Effector memory CD4-positive, alpha-beta T cell (primary cell): ENCODE measurements at places on chromosomes 12 and 14.

DNA sequence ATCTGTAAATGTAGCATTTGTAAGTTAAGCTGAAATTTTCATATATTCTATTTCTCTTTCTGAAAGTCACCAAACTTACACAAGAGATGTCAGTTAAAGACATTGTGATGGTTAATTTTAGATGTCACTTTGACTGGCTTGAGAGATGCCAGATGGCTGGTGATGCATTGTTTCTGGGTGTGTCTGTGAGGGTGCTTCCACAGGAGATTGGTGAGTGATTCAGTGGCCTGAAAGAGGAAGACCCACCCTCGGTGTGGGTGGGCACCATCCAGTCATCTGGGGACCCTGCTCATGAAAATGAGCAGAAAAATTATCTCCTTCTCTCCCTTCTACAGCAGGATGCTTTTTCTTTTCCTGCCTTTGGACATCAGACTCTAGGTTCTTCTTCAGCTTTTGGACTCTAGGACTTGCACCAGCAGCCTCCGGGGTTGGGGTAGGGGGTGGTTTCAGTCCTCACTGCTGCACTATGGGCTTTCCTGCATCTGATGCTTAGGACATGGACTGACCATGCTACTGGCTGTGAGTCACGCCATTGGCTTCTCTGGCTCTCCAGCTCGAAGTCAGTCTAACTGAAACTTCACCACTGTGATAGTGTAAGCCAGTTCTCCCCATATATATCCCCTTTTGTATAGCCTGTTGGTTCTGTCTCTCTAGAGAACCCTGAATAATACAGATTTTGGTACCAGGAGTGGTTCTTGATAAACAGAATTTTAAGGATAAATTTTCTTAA is 20.9 kb downstream of the PDE6H start:
- peaks cover 10% of the 10 kb centered on the region for H3K4me1 ChIP-seq

GRCh38 chr14:77660754-77661153 is 44.3 kb upstream of the SPTLC2 start:
- no peak overlapping the region for H3K27ac ChIP-seq
- H3K4me3 ChIP-seq, result no peak overlapping the region
- DNase-seq, result no peak
- H3K4me1 ChIP-seq, result no peaks in the 10 kb centered on the region
- H3K36me3 ChIP-seq, result no peaks in the 10 kb centered on the region
- H3K27me3 ChIP-seq, result no peaks in the 10 kb centered on the region

GRCh38 chr12:72511906-72512305 is 239.7 kb downstream of the TRHDE start:
- H3K4me1 ChIP-seq, result no peaks in the 10 kb centered on the region
- H3K36me3 ChIP-seq, result no peaks in the 10 kb centered on the region
- H3K27ac ChIP-seq, result no peak overlapping the region
- DNase-seq, result no peak
- no peak overlapping the region for H3K4me3 ChIP-seq
- H3K27me3 ChIP-seq, result no peaks in the 10 kb centered on the region

GRCh38 chr12:50618864-50619609 is 114.3 kb downstream of the DIP2B start:
- DNase-seq, result no peak
- no peaks in the 10 kb centered on the region for H3K36me3 ChIP-seq
- no peak overlapping the region for H3K27ac ChIP-seq
- no peaks in the 10 kb centered on the region for H3K27me3 ChIP-seq
- H3K4me3 ChIP-seq, result no peak overlapping the region

GRCh38 chr14:33929799-33930408 is 21.0 kb downstream of the EGLN3 start:
- H3K4me3 ChIP-seq, result no peak overlapping the region
- H3K27me3 ChIP-seq, result no peaks in the 10 kb centered on the region
- H3K36me3 ChIP-seq, result no peaks in the 10 kb centered on the region
- H3K4me1 ChIP-seq, result no peaks in the 10 kb centered on the region
- no peak for DNase-seq
- H3K27ac ChIP-seq, result no peak overlapping the region

DNA sequence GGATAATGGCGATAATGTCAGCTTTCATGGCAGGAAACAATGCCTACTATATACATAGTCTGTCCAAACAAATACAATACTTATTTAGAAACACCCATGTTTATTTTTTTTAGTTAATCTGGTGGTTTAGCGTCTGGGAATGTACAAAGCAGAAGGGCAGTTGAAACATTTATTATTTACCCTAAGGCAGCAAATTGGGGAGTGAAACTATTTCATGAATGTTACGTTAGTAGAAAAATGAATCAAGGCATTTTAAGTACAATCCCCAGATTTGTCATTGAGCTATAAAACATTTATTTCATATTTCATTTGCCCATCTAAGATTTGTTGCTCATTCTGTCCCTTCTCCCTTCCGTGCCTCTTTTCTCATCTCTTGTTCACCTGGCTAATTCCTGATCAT is 87.1 kb upstream of the ATF1 start:
- H3K4me3 ChIP-seq, result no peak overlapping the region
- no peaks in the 10 kb centered on the region for H3K4me1 ChIP-seq
- DNase-seq, result no peak
- peaks cover 40% of the 10 kb centered on the region for H3K36me3 ChIP-seq

DNA sequence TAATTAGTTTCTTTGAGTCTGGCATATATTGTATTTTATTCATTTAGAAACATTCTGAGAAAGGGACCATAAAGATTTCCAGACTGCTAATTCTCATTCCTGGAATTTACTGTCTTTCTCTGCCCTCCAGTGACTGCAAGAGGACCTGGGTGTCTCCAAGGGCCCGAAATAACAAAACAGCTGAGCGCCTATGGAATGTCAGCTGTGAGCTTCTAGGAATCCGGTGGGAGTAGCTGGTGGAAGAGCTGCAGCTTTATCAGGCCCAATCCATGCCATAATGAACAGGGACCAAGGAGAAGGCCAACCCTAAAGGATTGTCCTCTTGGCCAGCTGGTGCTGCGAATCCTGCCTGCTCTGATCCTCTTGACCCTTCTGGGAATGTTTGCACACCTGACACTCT is 31.9 kb downstream of the RDH12 start:
- H3K36me3 ChIP-seq, result no peaks in the 10 kb centered on the region
- H3K27ac ChIP-seq, result no peak overlapping the region
- no peak overlapping the region for H3K4me3 ChIP-seq
- H3K27me3 ChIP-seq, result no peaks in the 10 kb centered on the region
- no peak for DNase-seq

DNA sequence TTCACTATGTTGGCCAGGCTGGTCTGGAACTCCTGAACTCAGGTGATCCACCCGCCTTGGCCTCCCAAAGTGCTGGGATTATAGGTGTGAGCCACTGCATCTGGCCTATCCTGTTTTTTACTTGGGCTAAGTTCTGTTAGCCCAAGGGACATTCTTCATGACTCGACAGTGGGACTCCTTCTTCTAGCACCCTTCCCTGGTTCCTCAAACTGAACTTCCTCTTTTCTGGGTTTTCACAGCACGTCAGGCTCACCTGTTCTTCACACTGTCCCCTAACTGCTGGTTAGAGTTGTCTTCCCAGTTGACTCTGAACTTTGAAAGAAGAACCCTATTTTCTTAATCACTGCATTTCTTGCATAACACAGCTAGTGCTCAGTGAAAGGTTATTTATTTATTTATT is 22.5 kb downstream of the CABP1 start:
- no peaks in the 10 kb centered on the region for H3K36me3 ChIP-seq
- no peaks in the 10 kb centered on the region for H3K4me1 ChIP-seq
- DNase-seq, result no peak
- no peaks in the 10 kb centered on the region for H3K27me3 ChIP-seq
- H3K27ac ChIP-seq, result no peak overlapping the region
- no peak overlapping the region for H3K4me3 ChIP-seq

DNA sequence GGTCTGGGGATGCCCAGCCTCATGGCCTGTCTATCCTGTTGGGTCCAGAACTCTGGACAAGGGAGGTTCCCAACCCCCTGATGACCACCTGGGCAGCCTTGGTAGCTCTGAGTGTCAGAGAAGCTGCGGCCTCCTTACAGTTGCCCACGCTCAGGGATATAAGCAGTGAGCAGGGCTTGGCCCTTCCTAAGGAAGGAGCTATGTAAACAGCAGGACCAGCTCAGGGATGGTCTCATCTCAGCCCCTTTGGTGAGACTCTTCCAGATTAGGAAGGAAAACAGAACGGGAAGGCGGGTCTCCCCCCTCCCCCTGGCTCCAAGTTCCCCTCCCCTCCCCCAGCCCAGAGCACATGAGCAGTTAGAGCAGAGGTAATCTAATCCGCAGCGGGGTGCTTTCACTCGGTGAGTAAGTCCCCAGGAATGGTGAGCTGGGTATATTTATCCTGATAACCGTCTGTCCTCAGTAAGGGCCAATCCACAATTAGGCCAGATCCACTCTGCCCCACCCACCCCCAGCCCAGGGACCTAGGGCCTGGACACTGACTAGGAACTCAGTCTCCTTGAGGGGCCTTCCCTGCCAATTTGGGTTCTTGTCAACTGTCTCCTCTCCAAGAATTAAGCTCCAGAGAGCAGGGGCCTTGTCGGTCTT is 29.5 kb upstream of the RPLP0 start:
- H3K36me3 ChIP-seq, result peaks cover 8% of the 10 kb centered on the region
- peak overlapping the region; percentile 71 for H3K27ac ChIP-seq
- peak overlapping the region; percentile 7 for H3K4me3 ChIP-seq

GRCh38 chr12:4112290-4112689 is 161.3 kb upstream of the CCND2 start:
- H3K4me1 ChIP-seq, result peaks cover 16% of the 10 kb centered on the region
- H3K27ac ChIP-seq, result no peak overlapping the region
- no peaks in the 10 kb centered on the region for H3K36me3 ChIP-seq
- no peaks in the 10 kb centered on the region for H3K27me3 ChIP-seq
- no peak for DNase-seq

GRCh38 chr12:12922191-12922616 is 29.8 kb downstream of the GPRC5D start:
- no peaks in the 10 kb centered on the region for H3K27me3 ChIP-seq
- H3K4me1 ChIP-seq, result no peaks in the 10 kb centered on the region
- no peak overlapping the region for H3K27ac ChIP-seq
- no peak overlapping the region for H3K4me3 ChIP-seq
- no peak for DNase-seq

DNA sequence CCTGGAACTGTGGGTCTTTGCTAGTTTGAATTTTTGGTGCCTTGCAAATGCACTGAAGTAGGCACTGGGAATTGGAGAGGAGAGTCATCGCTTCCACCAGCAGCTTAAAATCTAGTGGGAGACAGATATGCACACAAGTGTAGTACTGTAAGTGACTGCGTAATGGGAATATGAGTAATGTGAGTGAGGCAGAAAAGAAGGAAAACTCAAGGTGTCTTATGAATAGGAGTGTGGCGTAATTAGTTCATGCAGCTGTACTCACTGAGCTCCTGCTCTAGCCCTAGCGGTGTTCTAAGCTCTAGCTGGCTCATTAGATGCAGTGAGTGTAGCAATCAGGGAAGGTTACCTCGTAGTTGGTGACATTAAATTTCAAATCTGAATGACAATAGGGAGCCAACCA is 2.8 kb downstream of the TCP11L2 start:
- H3K36me3 ChIP-seq, result no peaks in the 10 kb centered on the region
- H3K27ac ChIP-seq, result no peak overlapping the region
- DNase-seq, result no peak
- peaks cover 30% of the 10 kb centered on the region for H3K4me1 ChIP-seq

GRCh38 chr14:84250893-84251292 is 1279.1 kb upstream of the FLRT2 start:
- no peaks in the 10 kb centered on the region for H3K36me3 ChIP-seq
- no peaks in the 10 kb centered on the region for H3K4me1 ChIP-seq
- no peak overlapping the region for H3K27ac ChIP-seq
- DNase-seq, result no peak
- H3K4me3 ChIP-seq, result no peak overlapping the region

DNA sequence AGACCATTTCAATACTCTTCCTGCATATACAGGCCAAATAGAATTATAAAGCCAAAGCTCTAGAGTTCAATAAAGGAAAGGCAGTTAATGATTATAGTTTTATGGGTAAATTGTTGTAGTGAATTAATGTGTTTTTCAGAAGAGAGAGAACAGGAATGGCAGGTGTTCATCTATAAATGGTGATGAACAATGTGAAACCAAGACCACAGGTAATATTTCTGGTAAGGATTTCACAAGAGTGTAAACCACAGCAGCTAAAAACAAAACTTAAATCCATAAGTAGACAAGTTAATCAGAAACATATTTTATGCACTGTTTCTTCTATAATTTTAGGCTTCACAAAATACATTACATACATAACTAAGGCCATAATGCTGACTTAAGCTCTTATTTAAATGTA is 204.4 kb downstream of the SYT1 start:
- no peaks in the 10 kb centered on the region for H3K36me3 ChIP-seq
- no peak for DNase-seq
- no peak overlapping the region for H3K27ac ChIP-seq

DNA sequence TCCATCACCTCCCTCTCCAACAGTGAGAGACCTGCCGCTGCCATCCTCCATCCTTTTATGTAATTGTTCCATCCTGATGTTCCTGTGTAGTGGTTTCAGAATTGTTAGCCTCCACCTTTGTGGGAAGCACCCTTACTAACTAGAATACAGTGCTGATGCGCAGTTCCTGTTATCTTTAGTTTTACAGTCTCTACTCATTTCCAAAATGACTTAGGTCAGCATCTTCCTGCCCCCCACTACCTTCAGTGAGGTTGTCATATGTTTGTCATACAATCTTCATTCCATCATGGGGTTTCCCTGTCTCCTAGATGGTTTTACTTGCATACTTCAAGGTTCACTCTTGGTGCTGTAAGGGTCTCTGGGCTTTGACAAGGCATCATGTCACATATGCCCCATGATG is 69.8 kb downstream of the EML1 start:
- H3K36me3 ChIP-seq, result no peaks in the 10 kb centered on the region
- H3K4me3 ChIP-seq, result no peak overlapping the region
- no peak overlapping the region for H3K27ac ChIP-seq
- no peak for DNase-seq
- H3K27me3 ChIP-seq, result no peaks in the 10 kb centered on the region

DNA sequence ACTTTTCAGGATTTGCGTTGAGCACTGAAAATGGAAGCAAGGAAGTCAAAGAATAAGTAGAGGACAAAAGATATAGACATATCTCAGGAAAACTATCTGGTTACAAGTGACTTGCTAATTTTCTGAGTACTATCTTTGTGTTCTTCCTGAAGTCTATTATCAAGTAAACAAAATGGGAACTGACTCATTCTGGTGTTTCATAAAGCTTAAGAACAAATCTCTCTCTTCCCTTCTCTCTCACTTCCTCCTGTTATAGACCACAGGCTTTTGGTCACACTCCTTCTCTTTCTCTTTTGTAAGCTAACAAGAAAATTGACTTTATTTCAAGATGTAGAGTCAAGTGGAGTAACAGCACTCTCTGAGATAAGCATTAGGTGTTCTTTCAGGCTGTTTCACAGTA is 406.6 kb upstream of the SYT1 start:
- H3K4me3 ChIP-seq, result no peak overlapping the region
- H3K4me1 ChIP-seq, result no peaks in the 10 kb centered on the region
- H3K36me3 ChIP-seq, result no peaks in the 10 kb centered on the region
- H3K27ac ChIP-seq, result no peak overlapping the region
- no peaks in the 10 kb centered on the region for H3K27me3 ChIP-seq

- no peaks in the 10 kb centered on the region for H3K36me3 ChIP-seq
- H3K4me1 ChIP-seq, result no peaks in the 10 kb centered on the region
- no peaks in the 10 kb centered on the region for H3K27me3 ChIP-seq
- no peak for DNase-seq
- no peak overlapping the region for H3K4me3 ChIP-seq
- no peak overlapping the region for H3K27ac ChIP-seq
Observed at GRCh38 chr14:99391671-99392070, 89.0 kb downstream of the SETD3 start.

GRCh38 chr12:113470871-113471618 is 626 bp downstream of the LHX5 start:
- DNase-seq, result no peak
- H3K36me3 ChIP-seq, result no peaks in the 10 kb centered on the region
- no peak overlapping the region for H3K4me3 ChIP-seq
- no peak overlapping the region for H3K27ac ChIP-seq
- H3K27me3 ChIP-seq, result peaks cover 76% of the 10 kb centered on the region
